ENCODE measurements at places on chromosomes 7 and 10.

GRCh38 chr7:101402081-101402779 is 39.6 kb downstream of the COL26A1 start:
- DNase-seq, result peak; percentile 52
- H3K27ac ChIP-seq, result no peak overlapping the region
- H3K4me3 ChIP-seq, result no peak overlapping the region
- no peaks in the 10 kb centered on the region for H3K36me3 ChIP-seq

GRCh38 chr7:79046061-79046460 is 407.4 kb downstream of the MAGI2 start:
- no peaks in the 10 kb centered on the region for H3K4me1 ChIP-seq
- H3K36me3 ChIP-seq, result no peaks in the 10 kb centered on the region
- DNase-seq, result no peak
- H3K27me3 ChIP-seq, result no peaks in the 10 kb centered on the region

- peak; percentile 94 for DNase-seq
- H3K36me3 ChIP-seq, result no peaks in the 10 kb centered on the region
- no peaks in the 10 kb centered on the region for H3K27me3 ChIP-seq
- H3K4me3 ChIP-seq, result peak overlapping the region; percentile 1
- H3K27ac ChIP-seq, result peak overlapping the region; percentile 49
Measured at GRCh38 chr10:6171881-6172695, 30.6 kb upstream of the PFKFB3 start.

DNA sequence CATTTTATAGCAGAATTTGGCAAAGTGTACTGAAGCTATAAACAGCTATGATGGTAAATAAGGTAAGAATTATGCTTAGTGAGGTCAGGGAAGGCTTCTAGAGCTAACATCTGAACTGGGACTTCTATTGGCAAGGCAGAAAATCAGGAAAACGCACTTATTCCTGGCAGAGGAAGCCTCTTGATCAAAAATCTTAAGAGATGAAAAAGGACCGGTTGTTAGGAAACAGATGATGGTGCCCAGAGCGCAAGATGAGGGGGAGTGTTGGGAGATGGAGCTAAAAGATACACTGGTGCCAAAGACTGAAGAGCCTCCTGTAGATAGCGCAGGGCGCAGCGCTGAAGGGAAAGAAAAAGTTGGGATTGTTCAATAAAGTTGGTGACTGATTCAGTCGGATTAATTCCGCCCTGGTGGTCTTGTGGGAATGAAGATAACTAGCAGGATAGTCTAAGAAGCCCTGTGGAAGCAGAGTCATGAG is 550 bp upstream of the CALU start:
- H3K27ac ChIP-seq, result peak overlapping the region; percentile 96
- no peak for DNase-seq
- no peaks in the 10 kb centered on the region for H3K36me3 ChIP-seq
- peak overlapping the region; percentile 100 for H3K4me3 ChIP-seq
- peaks cover 33% of the 10 kb centered on the region for H3K4me1 ChIP-seq

Data from astrocyte (in vitro differentiated cells and primary cell).